Nephron progenitor cell (in vitro differentiated cells): ENCODE measurements at places on chromosomes 7 and 10.

DNA sequence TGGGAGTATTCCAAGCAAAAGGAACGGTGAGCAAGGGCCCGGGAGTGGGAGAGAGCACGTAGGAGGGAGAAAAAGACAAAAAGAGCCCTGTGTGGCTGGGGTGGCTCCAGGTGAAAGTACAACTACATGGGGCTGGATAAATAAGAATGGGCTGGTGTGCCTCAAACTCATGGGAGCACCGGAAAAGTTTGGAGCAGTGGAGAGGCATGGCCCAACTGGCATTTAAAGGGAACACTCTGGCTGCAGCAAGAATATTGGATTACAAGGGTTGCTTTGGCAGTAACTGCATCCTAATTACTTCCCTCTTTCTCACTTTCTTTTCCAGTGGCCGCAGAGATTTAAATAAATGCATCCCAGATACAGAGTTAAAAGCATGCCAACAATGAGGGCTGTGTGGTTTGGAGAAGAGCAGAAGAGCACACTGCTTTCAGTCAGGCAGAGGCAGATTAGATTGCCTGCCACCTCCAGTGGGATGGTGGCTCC is 39.1 kb upstream of the HERPUD2 start:
- H3K27ac ChIP-seq: peak overlapping the region; percentile 57

DNA sequence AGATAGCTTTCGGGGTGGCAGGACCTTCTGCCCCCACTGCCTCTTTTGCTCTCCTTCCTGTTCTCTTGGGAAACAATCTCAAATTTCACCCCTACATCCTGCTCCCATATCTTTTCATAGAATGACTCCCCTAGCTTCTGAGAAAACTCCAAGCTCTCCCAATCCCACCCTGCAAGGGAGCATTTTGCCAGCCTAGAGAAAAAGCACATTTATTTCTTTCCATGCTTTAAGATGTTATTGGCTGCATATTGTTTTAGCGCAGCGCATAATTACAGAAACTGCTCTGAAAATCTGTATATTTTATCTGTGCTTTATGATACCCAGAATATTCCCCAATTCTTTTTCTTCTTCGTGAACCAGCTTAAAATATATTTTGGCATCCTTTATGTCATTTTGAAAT is 601.3 kb downstream of the KCNMA1 start:
- no peak overlapping the region for H3K4me3 ChIP-seq
- peaks cover 52% of the 10 kb centered on the region for H3K4me1 ChIP-seq
- H3K36me3 ChIP-seq: no peaks in the 10 kb centered on the region
- DNase-seq: no peak
- peaks cover 3% of the 10 kb centered on the region for H3K27me3 ChIP-seq
- no peak overlapping the region for H3K27ac ChIP-seq

GRCh38 chr10:80324086-80324485 is 32.5 kb downstream of the DYDC1 start:
- peaks cover 4% of the 10 kb centered on the region for H3K27me3 ChIP-seq
- no peak overlapping the region for H3K27ac ChIP-seq
- no peaks in the 10 kb centered on the region for H3K36me3 ChIP-seq
- peaks cover 35% of the 10 kb centered on the region for H3K4me1 ChIP-seq
- H3K4me3 ChIP-seq: no peak overlapping the region
- no peak for DNase-seq

- peaks cover 26% of the 10 kb centered on the region for H3K27me3 ChIP-seq
- no peaks in the 10 kb centered on the region for H3K36me3 ChIP-seq
- peaks cover 13% of the 10 kb centered on the region for H3K4me1 ChIP-seq
- no peak overlapping the region for H3K27ac ChIP-seq
These were observed 138.4 kb downstream of the PAXIP1 start for GRCh38 chr7:154864523-154864891.

DNA sequence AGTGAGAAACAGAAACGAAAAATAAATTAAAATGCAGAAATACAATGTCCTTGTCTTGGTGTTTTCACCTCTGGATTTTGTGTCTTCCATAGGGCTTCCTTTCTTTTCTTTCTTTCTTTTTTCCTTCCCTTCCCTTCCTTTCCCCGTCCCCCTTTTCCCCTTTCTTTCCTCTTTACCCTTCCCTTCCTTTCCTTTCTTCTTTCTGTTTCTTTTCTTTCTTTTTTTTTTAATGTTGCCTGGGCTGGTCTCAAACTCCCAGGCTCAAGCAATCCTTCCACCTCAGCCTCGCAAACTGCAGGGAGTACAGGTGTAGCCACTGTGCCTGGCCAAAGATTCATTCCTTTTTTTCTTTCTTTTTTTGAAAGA is 8.8 kb downstream of the ZNF853 start:
- H3K4me1 ChIP-seq: peaks cover 6% of the 10 kb centered on the region
- peak overlapping the region; percentile 29 for H3K27ac ChIP-seq
- peaks cover 15% of the 10 kb centered on the region for H3K36me3 ChIP-seq
- no peaks in the 10 kb centered on the region for H3K27me3 ChIP-seq

DNA sequence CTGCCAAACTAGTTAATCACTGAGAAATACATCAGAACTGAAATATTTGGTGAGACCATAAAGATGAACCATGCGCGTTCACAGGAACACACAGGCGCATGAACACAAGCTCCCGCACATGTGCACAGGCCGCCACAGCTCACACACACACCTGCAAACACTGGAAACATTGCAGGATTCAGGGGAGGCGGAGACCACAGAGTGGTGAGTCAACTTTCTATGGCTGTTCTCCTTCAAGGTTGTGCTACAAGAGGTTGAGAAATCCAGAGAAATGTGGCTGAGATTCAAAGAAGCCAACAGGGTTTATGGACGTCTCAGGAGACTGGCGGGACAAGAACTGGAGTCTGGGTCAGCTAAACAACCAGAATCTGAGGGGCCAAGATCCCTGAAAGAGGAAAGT is 17.8 kb downstream of the ESYT2 start:
- H3K36me3 ChIP-seq: peaks cover 90% of the 10 kb centered on the region
- peaks cover 56% of the 10 kb centered on the region for H3K4me1 ChIP-seq
- no peak for DNase-seq
- H3K27me3 ChIP-seq: no peaks in the 10 kb centered on the region
- no peak overlapping the region for H3K4me3 ChIP-seq

- no peak overlapping the region for H3K27ac ChIP-seq
- DNase-seq: no peak
- H3K4me3 ChIP-seq: no peak overlapping the region
- H3K27me3 ChIP-seq: peaks cover 3% of the 10 kb centered on the region
- peaks cover 8% of the 10 kb centered on the region for H3K4me1 ChIP-seq
These were observed 354.1 kb upstream of the SEMA3A start for GRCh38 chr7:84548366-84549365.

- H3K4me3 ChIP-seq: no peak overlapping the region
- no peaks in the 10 kb centered on the region for H3K36me3 ChIP-seq
- DNase-seq: no peak
- H3K27me3 ChIP-seq: peaks cover 24% of the 10 kb centered on the region
- no peak overlapping the region for H3K27ac ChIP-seq
These were observed 27.0 kb upstream of the ABI1 start for GRCh38 chr10:26887611-26888215.

DNA sequence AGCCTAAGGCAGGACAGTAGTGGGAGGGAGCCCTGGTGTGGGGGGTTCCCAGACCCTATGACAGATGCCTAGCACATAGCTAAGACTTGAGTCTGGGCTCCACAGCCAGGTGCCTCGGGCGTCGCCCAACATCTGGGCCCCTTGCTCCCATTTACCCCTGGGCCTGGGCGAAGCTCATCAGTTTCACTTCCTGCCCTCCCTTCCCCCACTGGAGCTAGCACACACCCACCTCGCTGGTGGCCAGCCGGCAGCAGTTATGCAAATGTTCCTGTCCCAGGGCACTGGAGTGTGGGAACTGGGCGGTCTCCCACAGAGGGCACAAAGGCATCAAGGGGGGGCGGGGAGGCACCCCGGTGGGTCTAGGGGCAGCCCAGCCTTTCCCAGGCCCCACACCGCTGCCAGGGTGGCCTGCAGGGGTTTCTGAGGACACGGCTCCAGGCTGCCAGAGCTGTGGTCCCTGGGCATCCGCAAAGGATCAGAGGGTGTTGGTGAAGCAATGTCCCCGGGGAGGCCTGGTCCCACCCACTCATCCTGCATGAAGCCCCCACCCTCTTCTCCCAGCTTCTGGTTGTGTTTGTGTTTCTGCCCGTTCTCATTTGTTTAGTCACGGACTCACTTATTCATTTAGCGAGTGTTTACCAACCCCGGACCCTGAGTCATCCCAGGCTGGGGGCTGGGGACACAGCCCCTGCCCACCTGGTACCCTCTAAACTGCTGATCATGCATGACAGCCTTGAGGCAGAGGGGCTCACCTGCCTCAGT is 20.4 kb downstream of the SH2B2 start:
- H3K4me3 ChIP-seq: no peak overlapping the region
- H3K4me1 ChIP-seq: peaks cover 9% of the 10 kb centered on the region
- peak; percentile 54 for DNase-seq
- peaks cover 12% of the 10 kb centered on the region for H3K36me3 ChIP-seq
- H3K27me3 ChIP-seq: peaks cover 4% of the 10 kb centered on the region

DNA sequence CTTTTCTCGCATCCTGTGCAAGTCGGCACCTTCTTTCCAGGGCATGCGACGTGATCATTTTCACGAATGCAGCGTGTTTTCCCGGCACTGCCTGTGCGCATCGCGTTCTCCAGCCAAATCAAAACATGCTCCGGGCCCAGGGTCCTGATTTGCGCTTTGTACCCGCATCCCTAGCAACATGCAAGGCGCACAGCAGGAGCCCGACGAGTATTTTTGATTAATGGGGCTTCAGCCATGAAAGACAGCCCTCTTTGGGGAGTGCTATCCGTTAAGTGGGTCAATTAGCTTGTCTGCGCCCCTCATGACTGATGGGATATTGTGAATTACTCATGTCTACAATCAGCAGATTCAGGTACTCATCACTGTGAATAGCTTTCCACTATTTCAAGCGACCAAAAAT is 243.3 kb upstream of the RNF32 start:
- H3K27me3 ChIP-seq: peaks cover 13% of the 10 kb centered on the region
- no peaks in the 10 kb centered on the region for H3K36me3 ChIP-seq

DNA sequence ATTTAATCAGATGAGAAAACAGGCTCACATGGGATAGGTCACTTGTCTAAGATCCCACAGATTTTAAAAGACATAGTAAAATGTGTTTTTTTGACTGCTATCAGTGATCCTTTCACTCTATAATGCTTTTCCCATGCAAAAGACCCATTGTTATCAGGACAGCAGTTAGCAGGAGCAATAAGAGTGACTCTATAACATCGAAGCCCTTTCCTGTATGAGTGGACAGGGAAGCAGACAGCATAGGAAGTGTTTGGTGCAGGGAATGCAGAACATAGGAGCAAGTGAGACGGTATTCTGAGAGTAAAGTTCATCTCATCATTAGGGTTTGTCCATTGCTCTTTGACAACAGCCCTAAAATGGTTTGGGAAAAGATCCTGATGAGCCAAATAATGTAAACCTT is 68.5 kb downstream of the SLC25A13 start:
- no peak for DNase-seq
- H3K4me3 ChIP-seq: no peak overlapping the region
- peaks cover 9% of the 10 kb centered on the region for H3K4me1 ChIP-seq
- H3K27me3 ChIP-seq: no peaks in the 10 kb centered on the region
- peaks cover 60% of the 10 kb centered on the region for H3K36me3 ChIP-seq
